ENCODE measurements at places on chromosomes 2 and 18.

- DNase-seq = no peak
These were observed 109.2 kb downstream of the DYSF start for GRCh38 chr2:71562518-71562917.

DNA sequence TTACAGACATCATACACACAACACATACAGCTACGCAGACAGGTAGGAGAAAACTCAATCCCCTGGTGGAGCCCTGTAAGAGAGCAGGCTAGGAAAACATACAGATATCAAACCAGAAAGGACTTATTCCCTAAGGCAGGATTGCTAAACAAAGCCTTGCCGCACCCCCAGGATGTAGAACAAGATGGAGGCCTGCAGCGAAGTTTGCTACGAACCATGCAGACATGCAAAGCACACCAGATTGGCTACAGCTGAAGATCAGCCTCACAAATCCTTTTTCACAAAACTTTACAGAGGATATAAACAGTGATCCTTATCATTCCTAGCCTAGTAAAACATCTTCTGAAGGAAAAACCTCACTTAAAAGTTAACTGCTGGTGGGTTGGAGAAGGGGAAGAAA lies 28.3 kb downstream of the C18orf54 start:
- no peak for DNase-seq

- no peak for DNase-seq
These were observed 115.3 kb upstream of the SCN7A start for GRCh38 chr2:166609183-166609959.

- DNase-seq = no peak
These were observed 28.2 kb upstream of the CYRIA start for GRCh38 chr2:16693854-16694253.

DNA sequence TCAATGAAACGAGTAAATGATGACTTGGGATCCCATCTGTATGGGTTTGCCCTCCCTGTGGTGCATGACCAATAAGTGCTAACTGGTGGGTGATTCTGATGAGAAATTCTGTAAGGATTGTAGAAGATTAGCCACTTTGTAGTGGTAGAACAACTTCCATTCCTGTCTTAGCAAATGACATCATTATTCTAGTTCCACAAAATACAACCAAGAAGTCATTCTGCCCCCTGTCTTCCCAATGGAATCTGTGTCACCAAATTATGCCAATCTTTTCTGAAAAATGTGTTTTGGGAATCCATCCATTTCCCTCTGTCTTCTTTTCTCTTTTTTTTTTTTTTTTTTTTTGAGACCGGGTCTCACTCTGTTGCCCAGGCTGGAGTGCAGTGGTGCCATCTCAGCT lies 48.4 kb downstream of the SLC38A11 start:
- DNase-seq = no peak

GRCh38 chr2:177106212-177106611 lies 106.4 kb upstream of the HNRNPA3 start:
- no peak for DNase-seq

- DNase-seq = no peak
These were observed 364.5 kb upstream of the LINC00305 start for GRCh38 chr18:64513401-64513800.

- DNase-seq = no peak
These were observed 84.2 kb upstream of the OTOS start for GRCh38 chr2:240224676-240225075.

- no peak for DNase-seq
These were observed 8.3 kb downstream of the OSR1 start for GRCh38 chr2:19349911-19350677.

DNA sequence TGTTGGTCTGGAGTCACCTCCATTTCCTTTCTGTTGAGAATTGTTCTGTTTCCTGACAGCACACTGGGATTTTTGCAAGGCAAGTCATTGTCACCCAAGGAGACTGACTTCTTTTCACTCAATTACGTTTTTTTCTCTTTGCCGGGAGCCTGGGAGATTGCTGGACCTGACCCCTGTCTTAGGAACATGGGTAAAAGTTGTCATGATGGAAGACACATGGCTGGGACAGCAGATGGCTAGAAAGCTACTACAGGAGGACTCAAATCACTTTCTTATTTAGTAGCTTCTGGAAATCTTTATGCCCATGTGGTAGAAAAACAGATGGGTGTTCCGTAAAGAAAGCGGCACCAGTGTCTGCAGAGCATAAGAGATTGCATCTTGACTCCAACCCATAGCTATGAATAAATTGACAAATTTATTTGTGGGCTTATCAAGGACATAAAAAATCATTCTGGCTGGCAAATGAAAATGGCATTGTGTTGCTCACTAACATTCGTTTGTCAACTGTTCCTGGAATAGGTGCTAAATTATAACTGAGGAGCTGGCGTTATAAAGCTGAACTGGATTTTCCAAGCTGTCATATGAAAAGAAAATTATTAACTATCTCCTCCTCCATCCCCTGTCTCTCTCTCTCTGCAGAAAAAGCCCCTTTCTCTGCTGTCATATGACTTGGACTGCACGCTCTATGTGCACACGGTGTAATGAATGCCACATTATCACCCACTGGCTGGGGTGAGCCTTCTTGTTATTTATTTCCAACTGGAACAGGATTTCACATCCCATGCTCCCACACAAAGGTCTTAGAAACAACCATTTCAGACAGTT lies 159.8 kb downstream of the SH3RF3 start:
- no peak for DNase-seq
